MCF 10A (cell line): ENCODE measurements at places on chromosomes 11 and 22. TPM values are rescaled to one million over a fixed set of nuclear protein-coding genes. Genes with fewer than 3 reads are reported as not detected.

PLAAT5 gene
- total RNA-seq, result not detected in 2 replicates

MRGPRE gene
- not detected in 2 replicates for total RNA-seq

GRCh38 chr11:26199331-26200095, 132.4 kb upstream of the ANO3 start:
- DNase-seq, result no peak

- DNase-seq, result no peak
Measured at GRCh38 chr11:69666261-69666660, 8.9 kb downstream of the LTO1 start.

GRCh38 chr11:96063886-96064285, 140.0 kb upstream of the MTMR2 start:
- DNase-seq, result no peak

- DNase-seq, result peak; percentile 86
Measured at GRCh38 chr11:33802194-33802950, 28.1 kb upstream of the FBXO3 start.

DNA sequence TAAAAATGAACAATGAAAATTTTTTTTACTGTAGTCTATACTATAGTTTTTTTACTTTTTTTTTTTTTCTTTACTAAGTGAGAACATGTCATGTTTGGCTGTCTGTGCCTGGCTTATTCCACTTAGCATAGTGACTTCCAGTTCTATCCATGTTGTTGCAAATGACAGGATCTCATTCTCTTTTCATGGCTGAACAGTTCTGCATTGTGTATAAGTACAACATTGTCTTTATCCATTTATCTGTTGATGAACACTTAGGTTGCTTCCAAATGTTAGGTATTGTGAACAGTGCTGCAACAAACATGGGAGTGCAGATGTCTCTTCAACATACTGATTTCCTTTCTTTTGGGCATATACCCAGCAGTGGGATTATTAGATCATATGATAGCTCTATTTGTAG, 88.1 kb upstream of the CCDC90B start:
- DNase-seq, result no peak

- no peak for DNase-seq
Measured at GRCh38 chr11:86816251-86816726, 15.9 kb downstream of the PRSS23 start.
